ENCODE measurements at places on chromosomes 11 and 22.
A peak's percentile ranks its signal among the peaks of the same experiment; 100 is the strongest.

DNA sequence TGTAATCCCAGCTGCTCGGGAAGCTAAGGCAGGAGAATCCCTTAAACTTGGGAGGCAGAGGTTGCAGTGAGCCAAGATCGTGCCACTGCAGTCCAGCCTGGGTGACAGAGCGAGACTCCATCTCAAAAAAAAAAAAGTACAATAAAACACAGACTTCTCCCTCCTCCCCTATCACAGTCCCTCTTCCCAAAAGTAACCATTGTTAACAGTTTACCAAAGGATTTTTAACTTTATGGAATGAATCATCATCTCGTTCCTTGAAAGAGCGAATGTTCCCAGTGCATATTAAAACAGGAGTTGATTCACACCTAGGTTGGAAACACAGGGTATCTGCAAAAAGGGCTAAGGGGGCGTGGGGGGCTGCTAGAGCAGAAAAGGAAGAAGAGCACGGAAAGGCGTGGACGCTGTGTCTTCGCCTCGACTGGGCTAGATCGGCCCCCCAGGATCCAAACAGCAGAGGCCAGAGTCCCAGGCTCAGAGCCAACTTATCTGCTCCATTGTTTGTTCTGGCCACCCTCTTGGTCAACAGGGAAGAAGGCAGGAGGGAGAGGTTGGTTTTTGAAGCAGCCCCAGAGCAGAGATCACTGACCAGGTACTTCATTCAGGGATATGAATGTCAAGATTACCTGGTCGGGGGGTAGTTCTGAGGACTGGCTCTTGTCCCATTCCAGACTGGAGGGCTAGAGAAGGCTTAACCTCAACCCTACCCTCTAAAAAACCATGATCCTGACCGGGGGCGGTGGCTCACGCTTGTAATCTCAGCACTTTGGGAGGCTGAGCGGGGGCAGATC, 2.1 kb upstream of the AHNAK start:
- no peak for DNase-seq

DNA sequence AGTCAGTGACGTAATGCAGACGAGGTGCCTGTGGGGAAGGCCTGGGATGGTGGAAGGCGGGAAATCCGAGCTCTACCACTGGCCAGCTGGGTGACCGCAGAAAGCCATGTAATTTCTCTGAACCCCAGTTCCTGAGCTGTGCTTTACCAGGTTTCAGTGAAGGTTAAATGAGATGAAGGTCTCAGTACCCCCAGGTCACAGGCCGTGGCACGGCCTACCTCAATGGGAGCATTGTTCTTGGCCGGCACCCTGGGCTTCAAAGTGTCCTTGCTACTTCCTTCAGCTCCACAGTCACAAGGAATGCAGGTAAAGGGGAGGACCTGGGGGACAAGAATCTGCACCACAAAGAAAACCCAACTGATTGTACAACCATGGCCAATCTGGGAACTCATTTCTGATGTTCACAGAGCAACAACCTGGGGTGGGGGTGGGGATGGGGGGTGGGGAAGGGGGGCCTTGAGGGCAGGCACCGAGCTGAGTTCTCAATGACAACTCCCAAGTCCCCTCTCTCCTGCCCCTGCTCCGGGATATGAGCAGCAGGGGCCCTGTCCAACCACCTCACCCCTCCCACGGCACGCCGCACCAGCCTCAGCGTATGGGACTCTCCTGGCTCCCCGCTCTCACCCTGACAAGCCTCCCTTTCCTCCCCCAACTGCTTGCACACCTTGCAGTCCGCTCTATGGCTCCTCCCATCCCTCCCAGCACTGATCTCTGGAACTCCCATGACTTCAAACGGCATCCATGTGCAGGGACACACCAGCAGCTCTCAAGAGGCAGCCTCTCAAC, 59.1 kb upstream of the ARFGAP3 start:
- DNase-seq, result no peak

DNA sequence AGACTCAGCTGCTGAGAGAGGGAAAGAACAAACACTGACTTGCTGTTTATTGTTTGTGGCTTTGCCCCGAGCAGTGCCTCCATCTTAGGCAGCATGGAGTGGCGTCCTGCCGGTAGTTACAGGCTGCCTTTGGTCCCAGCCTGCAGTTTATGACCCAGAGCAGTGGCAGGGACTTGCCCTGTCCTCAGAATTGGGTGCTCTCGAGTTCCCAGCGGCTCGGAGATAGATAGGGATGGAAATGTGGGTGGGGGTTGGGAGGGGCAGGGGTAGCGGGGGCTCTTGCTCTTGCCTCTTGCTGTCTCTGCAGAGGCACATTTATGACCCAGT, 3.1 kb downstream of the ALX4 start:
- no peak for DNase-seq

DNA sequence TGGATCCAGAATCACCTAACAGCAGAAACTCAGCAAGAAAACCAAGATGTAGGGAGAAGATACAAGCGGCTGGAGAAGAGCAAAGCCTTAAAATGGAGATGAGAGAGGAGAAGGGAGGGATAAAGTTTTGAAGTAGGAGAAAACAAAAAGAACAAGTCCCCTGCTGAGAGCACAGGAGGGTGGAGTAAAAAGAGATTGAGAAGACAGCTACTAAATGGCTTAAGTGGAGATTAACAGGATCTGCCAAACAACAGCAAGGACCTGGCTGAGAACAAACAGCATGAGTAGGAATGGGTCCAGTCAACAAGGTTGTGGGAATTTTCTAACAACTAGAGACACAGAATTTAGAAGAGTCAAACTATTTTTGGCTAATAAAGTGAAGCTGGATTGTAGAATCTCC, 18.1 kb downstream of the BTG4 start:
- no peak for DNase-seq

GRCh38 chr11:3220101-3220500, 1.5 kb upstream of the MRGPRG start:
- no peak for DNase-seq

DNA sequence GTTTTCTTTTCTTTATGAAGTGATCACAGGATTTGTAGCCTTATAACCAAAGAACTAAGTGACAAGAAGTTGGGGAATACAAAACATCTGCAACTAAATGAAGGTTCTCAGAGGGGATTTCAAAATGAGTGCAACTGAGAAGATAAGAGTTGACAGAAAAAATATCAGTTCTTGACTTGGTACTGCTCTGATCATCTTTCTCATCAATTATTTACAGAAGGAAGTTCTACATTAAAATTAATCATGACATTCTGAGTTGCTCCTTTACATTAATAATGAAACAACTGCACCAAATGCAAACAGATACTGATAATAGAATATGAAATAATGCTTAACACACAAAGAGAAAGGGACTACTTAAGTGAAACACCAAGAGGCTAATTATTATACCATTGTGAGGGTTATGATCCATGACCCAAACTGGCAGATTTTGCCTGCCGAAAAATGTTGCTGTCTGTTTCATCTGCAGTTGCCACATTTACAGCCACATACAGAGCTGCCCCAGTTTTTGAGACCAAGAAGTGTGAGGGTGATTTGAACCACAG, 561.9 kb upstream of the ANO5 start:
- DNase-seq, result no peak

DNA sequence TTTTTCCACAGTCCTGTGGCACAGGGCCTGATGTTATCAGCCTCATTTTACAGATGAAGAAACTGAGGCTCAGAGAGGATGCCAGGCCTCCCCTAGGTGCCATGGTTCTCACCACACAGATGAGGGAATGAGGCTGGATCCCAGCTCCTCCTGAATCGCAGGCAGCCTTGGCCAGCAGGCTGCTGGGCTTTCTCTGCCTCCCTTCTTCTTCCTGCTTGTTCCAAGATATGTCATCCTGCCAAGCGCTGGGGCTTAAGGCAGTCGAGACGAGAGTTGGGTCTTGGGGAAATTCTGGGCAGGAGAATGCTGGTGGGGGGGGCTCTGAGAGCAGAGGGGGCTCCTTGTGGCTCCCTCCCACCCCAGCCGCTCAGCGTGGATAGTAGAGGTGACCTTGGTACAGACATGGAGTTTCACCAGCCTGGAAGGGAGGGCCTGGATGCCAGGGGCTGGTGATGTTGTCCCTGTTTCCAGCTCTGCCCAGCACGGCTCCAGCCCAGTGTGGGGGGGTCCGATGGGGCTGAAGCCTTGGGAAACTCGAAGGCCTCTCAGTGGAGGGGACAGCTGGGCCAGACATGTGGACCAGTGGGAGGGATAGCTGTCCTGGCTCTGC, 16.6 kb upstream of the MPPED1 start:
- no peak for DNase-seq

DNA sequence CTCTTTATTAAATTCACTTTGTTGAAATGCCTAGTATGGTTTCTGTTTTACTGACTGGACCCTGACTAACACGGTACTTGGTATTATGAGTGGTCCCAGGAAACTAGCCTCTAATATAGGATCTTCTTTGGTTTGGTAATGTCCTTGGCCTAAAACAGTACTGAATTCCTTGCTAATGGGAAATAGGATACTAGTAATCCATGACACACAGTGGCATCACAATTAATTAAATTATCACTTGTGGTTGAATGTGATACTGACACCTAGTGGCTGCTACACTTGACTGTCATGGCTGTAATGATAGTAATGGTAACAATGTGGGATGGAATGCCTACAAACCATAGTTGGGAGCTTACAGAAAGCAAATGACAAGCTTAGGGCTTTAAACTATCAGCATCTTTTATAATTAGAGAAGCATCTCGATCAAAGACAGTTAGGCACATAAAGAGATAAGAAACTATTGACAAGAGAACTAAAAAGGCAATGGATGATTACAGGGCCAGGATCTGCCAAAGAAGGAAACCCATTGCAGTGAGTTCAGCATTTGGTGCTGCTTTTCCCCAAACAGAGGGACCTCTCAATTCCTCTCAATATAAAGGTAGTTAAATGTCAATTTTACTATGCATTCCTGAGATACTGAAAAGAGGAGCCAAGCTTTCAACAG, 8.6 kb downstream of the DNHD1 start:
- peak; percentile 50 for DNase-seq

- DNase-seq, result no peak
Measured at GRCh38 chr11:117314840-117315239, 1.2 kb downstream of the BACE1 start.

GRCh38 chr22:38276166-38276565, 3.4 kb upstream of the TMEM184B start:
- DNase-seq, result no peak

- no peak for DNase-seq
Measured at GRCh38 chr22:29128891-29129807, 56.3 kb downstream of the KREMEN1 start.

- no peak for DNase-seq
Measured at GRCh38 chr11:70059971-70060370, 18.1 kb upstream of the ANO1 start.

GRCh38 chr11:953512-953911, 27.8 kb downstream of the AP2A2 start:
- DNase-seq, result no peak

GRCh38 chr11:72209101-72209500, 7.5 kb upstream of the FOLR2 start:
- no peak for DNase-seq

DNA sequence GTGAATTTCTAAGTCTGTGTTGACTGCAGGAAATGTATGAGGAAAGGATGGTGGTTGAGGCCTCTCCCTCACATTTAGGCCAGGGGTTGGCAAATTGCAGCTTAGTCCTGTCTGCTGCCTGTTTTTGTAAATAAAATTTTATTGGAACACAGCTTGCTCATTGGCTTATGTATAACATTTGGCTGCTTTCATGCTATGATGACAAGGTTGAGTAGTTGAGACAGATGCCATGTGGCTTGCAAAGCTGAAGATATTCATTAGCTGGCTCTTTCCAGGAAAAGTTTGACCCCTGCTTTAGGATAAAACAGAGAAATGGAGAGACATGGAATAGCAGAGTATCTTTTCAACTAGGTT, 46.2 kb downstream of the BCR start:
- no peak for DNase-seq

DNA sequence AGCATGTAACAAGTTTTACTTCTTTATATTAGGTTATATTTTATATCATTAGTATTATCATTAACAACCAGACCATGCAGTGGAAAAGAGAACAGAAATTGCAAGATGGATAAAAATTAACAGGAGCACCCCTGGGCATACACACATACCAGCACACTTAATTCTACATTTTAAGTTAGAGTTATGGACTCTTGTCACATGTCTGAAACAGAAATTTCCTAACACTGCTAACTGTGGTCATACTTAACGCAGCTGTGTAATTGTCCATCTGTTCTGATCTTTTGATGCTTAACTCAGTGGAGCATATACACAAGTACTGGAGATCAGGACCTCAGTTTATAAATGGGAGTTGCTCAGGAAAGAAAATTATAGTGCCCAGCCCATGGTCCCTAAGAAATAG, 358 bp downstream of the OR52H1 start:
- no peak for DNase-seq
